NCI-H510A (cell line): ENCODE measurements at places on chromosomes 4 and X.

GRCh38 chr4:113561758-113562157 lies 199.8 kb downstream of the CAMK2D start:
- no peak for DNase-seq

- no peak for DNase-seq
These were observed 119.9 kb downstream of the FBXW7 start for GRCh38 chr4:152415980-152416379.

- DNase-seq, result no peak
These were observed 139.0 kb downstream of the UNC5C start for GRCh38 chr4:95409750-95410149.

- DNase-seq, result no peak
These were observed 4.5 kb downstream of the HAUS7 start for GRCh38 chrX:153465691-153466380.

DNA sequence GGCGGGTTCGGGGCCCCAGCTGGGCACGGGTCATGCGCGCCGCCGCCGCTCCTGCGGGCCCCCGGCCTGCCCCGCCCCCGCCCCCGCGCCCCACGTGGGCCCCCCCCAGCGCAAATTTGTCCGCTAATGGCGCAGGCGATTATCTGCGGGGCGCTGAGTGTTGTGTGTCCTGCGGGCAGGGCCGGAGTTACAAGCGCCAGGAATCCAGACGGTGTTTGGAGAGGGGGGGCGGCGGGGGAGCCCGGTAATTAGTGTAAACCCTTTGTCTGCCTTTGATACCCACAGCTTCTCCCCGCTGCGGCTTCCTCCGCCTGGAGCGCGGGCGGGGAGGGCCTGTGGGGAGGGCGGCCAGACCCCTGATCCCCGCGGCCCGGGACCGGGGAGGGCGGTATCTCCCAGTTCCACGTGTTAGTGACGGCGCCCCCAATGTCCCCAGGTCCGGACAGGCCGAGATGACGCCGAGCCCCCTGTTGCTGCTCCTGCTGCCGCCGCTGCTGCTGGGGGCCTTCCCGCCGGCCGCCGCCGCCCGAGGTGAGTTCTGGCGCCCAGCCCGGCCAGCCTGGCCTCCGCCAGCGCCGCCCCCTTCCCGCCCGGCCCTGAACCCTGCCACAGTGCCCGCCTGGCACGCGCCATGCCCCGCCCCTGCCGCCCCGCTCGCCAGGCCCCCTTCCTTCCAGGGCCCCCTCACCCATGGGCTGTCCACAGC lies 761 bp downstream of the FGFRL1 start:
- no peak for DNase-seq

DNA sequence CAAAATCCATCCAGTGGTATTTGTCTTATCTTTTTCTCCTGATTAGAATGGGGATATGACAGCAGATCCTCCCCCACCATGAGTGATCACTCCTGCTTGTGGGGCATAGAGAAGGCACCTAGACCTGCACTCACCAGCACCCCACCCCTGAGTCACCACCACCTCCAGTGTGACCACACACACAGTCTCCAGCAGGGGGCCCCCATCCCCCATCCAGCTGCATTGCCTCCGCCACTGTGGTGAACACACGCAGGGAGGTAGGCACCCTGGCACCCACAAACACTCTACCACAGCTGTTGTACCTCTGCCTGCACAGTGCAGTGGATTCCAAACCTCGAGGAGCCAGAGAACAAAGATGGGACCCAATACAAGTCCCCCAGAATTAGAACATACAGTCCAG lies 9.0 kb upstream of the MAGEA8 start:
- no peak for DNase-seq
